ENCODE measurements at places on chromosomes 7 and 10. TPM values are rescaled to one million over a fixed set of nuclear protein-coding genes. Genes with fewer than 3 reads are reported as not detected.

DNA sequence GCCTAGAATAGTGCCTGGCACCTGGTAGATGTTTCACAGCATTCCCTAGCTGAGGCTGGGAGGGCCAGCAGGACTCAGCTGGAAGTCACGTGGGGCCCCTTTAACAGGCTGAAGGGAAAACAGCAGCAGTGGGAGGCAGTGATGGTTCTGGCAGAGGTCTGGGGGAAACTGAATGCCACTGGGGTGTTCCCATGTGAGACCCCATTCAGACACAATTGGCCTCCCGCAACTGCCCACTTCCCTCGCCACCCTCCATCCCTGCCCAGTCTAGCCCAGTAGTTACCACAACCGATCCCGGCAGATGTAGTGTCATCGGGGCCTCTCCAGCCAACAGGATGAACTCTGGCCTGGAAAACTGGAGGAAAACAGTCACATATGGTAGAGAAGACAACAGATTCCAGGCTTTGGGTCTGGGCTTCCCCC is 38.3 kb downstream of the FRMPD2 start:
- H3K4me3 ChIP-seq = no peak overlapping the region
- no peaks in the 10 kb centered on the region for H3K4me1 ChIP-seq
- no peak overlapping the region for H3K27ac ChIP-seq
- no peaks in the 10 kb centered on the region for H3K36me3 ChIP-seq
- DNase-seq = no peak

The ZNF853 gene
- total RNA-seq = 3.4 TPM

DNA sequence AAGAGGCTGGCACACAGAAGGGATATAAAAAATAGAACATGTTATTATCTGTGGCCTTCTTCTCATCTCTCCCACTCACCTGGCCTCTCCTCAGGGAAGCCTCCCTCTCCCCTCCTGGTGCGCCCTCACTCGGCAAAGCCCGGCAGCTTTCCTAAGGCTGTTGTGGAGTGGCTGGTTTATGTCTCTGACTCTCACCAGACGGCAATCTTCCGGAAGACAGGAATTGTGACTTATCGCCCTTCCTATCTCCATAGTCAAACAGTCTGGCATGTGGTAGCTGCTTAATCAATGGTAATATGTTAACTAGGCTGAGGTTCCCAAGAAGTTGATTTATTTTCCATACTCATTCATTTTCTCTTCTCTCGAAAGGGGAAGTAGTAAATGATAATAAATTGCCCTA is 78.7 kb downstream of the ATXN7L1 start:
- no peak overlapping the region for H3K27ac ChIP-seq
- no peak overlapping the region for H3K4me3 ChIP-seq
- no peaks in the 10 kb centered on the region for H3K4me1 ChIP-seq
- DNase-seq = no peak
- no peaks in the 10 kb centered on the region for H3K27me3 ChIP-seq
- no peaks in the 10 kb centered on the region for H3K36me3 ChIP-seq

DNA sequence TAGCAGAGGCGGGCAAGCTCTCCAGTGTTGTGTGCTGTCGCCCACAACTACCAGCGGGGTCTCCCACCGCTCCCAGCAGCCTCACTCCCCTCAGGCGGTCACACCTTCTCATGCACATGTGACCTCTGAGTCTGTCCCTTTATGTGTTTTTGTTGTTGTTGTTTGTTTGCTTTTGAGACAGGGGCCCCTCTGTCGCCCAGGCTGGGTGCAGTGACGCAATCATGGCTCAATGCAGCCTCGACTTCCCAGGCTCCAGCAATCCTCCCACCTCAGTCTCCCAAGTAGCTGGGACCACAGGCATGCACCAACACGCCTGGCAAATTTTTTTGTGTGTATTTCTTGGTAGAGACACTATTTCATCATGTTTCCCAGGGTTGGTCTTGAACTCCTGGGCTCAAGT is 1.5 kb downstream of the CPSF4 start:
- peak overlapping the region; percentile 91 for H3K4me3 ChIP-seq
- peaks cover 40% of the 10 kb centered on the region for H3K4me1 ChIP-seq
- no peak for DNase-seq
- no peaks in the 10 kb centered on the region for H3K27me3 ChIP-seq
- H3K27ac ChIP-seq = no peak overlapping the region

DNA sequence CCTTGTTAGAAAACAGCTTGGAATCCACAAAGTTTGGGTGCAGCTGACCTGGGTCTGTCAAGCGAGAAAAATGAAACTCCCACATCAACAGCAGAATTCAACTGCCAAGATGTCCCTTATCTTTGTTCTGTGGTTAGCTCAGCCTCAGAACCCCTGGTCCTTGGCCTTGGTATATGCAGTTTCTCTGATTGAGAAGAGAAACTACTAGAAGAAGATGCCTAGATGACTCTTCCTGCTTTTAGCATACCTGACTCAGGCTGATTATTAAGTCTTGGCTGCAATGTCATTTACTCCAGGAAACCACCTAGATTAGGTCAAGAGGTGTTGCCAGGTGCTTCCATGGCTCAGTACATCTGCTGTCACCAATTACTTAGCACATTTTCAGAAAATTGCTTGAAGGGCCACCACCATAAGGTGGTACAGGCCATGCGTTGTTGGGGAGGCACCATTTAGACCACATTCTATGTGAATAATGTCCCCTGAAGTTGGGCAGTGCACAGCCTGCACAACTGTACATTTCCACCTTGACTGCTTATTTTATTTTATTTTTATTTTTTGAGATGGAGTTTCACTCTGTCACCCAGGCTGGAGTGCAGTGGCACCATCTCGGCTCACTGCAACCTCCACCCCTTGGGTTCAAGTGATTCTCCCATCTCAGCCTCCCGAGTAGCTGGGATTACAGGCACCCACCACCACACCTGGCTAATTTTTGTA is 59.4 kb upstream of the ZNF438 start:
- H3K27me3 ChIP-seq = no peaks in the 10 kb centered on the region
- H3K27ac ChIP-seq = no peak overlapping the region
- no peaks in the 10 kb centered on the region for H3K36me3 ChIP-seq
- no peak for DNase-seq
- no peaks in the 10 kb centered on the region for H3K4me1 ChIP-seq

- H3K27me3 ChIP-seq = no peaks in the 10 kb centered on the region
- no peak overlapping the region for H3K27ac ChIP-seq
- H3K4me1 ChIP-seq = no peaks in the 10 kb centered on the region
- no peak for DNase-seq
- H3K4me3 ChIP-seq = no peak overlapping the region
Measured at GRCh38 chr10:44952779-44953231, 6.8 kb upstream of the RASSF4 start.

The PDZD7 gene
- 0.96 TPM for total RNA-seq

The EIF4H gene
- 259 TPM for total RNA-seq

DNA sequence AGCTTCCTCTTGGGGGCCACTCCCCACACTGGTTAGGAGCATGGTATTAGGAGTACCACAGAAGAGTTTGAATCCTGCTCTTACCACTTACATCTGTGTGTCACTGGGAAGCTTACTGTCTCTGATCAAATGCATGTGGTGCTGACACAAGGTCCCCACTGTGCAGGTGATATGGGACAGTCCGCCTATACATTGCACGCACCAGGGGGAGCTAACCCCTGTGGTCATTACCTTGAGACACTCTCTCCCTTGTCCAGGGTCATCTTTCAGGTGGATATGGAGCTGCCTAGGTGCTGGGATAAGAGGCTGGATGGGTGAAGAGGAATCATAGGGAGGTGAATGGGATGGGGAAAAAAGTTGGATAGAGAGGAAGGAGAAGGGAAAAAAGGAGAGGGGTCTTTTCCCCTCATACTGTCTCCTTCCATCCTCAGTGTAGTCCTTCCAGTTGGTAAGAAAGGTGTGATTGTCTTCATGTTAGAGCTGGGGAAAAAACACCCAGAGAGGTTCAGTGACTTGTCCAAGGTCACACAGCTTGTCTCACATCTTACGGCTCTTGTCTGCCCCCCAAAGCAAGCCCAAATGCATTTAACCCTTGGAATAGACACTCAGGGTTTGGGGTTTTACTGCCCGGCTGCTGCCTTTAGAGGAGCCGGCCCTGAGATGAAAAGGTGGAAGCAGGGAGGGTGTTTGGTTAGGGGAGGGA is 125.9 kb downstream of the CDH23 start:
- H3K27ac ChIP-seq = no peak overlapping the region
- no peaks in the 10 kb centered on the region for H3K36me3 ChIP-seq
- H3K4me1 ChIP-seq = no peaks in the 10 kb centered on the region
- peak; percentile 5 for DNase-seq

The CFAP43 gene
- 7.4 TPM for total RNA-seq

The PALS2 gene
- 16.0 TPM for total RNA-seq

The NAPEPLD gene
- 24.3 TPM for total RNA-seq

GRCh38 chr10:52332815-52333214 is 18.7 kb downstream of the DKK1 start:
- H3K27ac ChIP-seq = no peak overlapping the region
- H3K27me3 ChIP-seq = no peaks in the 10 kb centered on the region
- H3K4me3 ChIP-seq = no peak overlapping the region
